Activated CD4-positive, alpha-beta T cell treated with anti-CD3 and anti-CD28 coated beads, Interleukin-2, Interleukin-6, amounts not matched to agents 100 ng/mL and 50 ng/mL, durations not matched to agents 16 hours and 8 hours (primary cell): ENCODE measurements at places on chromosomes 4 and X.

GRCh38 chr4:3128976-3129375, 54.5 kb downstream of the HTT start:
- no peak for DNase-seq

- DNase-seq, result no peak
Observed at GRCh38 chr4:74950882-74951281, 18.0 kb downstream of the PARM1 start.

- DNase-seq, result no peak
Observed at GRCh38 chr4:24140892-24141291, 251.0 kb upstream of the PPARGC1A start.

GRCh38 chrX:6941041-6941440, 206.5 kb upstream of the STS start:
- no peak for DNase-seq

- no peak for DNase-seq
Observed at GRCh38 chrX:69032601-69033000, 132.7 kb downstream of the PJA1 start.

DNA sequence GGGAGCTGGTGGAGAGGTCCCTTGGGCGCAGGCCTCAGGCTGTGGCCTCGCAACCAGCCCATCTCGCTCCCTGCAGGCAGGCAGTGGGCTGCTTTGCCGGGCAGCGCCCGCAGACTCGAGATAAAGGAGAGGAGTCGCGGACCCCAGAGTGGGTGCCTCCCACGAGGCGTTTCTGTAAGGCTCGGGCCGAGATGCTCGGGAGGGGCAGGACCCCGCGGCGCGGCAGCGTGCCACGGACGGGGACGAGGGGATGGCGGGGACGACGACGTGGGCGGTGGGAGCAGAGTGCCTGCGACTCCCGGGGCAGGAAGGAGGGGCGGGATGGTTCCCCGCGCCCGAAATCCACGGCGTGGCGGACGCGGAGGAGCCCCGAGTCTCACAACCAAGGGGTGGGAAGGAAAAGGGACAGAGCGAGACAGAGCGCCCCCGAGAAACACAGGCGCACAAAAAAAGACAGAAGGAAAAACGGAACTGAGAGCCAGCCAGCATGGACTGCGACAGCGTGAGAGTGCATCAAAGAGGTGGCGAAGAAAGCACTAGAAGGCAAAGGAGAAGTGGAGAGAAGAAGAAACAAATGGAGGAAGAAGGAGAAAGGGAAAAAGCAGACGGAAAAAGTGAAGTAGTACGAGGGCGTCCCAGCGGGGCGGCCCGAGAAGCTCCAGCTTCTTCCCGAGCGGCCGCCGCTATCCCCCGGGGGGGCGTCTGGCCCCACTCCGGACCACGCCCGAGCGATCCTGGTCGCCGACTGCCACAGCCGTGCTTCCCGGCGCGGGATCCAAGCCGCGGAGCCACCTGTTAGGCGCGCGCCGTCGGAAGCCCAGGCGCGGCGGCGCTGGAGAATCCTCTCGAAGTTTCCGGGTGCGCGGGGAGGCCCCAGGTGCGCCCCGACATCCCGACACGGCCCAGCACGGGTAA, 1.5 kb downstream of the BEND4 start:
- no peak for DNase-seq

GRCh38 chr4:17920681-17921080, 100.9 kb downstream of the LCORL start:
- DNase-seq, result no peak

DNA sequence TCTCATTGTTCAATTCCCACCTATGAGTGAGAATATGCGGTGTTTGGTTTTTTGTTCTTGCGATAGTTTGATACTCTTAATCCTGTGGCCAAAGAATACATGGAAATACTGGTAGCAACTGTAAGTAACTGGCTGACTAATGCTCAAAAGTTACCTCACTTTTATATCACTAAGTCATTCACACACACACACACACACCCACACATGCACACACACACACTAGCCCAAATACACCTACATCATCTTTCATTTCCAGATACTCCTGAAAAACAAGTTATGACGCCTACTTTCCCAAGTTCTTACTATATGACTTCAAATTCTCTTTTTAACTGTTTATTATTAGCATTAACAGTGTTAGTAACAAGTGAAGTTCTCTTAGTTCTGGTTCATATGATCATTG, 101.3 kb downstream of the DCHS2 start:
- no peak for DNase-seq

DNA sequence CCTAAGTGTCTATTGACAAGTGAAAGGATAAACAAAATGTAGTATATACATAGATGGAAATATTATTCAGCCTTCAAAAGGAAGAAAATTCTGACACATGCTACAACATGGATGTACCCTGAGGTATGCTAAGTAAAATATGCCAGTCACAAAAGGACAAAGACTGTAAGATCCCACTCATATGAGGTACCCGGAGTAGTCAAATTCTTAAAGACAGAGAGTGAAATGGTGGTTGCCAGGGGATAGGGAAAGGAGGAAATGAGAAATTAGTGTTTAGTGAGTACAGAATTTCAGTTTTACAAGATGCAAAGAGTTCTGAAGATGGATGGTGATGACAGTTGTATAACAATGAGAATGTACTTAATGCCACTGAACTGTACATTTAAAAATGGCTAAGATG, 102.3 kb upstream of the NAP1L5 start:
- peak; percentile 51 for DNase-seq

DNA sequence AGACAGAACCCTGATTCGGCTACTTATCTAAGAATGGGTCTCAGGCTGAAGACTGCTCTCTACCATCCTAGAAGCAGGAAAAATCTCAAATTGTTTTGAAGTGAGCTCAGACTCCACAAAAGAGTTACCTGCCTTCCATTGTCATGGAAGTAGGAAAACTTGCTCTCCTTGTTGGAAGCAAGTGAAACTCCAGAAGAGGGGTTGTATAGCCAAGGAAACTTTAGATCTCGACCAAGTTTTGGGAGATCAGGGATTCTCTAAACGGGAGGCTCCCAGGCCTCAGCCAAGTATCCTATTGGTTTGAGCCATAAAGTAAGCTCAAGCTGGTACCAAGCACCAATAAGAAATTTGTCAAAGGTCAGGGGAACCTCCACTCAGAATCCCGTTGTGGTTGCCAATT, 9.2 kb upstream of the FHDC1 start:
- DNase-seq, result no peak

DNA sequence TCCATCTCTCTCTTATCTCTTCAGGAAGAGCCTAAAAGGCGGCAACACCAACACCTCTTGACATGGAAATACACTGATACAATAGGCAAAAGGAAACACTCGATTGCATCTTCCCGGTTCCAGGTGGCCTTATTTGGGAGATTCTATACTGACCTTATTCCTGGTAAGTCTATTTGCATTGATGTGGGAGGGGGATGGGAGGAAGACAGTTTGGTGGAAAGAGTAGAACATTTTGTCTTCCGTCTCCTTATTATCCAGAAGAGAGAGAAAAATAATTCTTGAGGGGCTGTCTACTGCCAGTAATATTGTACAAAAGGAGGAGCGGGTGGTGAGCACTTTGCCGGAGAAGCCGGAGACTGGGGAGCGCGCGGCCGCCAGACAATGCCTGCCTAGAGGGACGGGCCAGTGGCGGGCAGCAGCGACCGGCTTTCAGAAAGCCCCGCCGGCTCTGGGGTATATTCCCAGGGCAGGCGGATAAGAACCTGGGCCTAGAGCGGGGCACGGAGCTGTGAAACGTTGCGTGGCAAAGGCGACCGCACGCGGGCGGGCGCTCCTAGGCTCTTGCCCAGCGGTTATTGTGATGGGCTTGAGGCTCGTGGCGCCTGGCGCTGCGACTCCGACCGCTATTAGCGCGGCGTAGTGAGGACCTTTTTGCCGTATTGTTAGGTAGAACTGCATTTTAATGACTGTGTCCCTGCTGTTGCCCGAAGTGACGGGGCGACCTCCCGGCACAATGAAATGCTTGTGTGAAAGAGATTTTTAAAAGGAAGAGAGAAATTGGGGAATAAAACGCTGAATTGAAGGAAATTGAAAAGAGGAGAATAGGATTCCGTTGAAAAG, 518 bp downstream of the PRDM8 start:
- peak; percentile 12 for DNase-seq

- DNase-seq, result no peak
Observed at GRCh38 chrX:69116077-69116476, 49.2 kb downstream of the PJA1 start.

GRCh38 chr4:118816538-118817177, 19.3 kb downstream of the SEC24D start:
- DNase-seq, result no peak

- DNase-seq, result no peak
Observed at GRCh38 chrX:1387141-1387776, 4.7 kb downstream of the SLC25A6 start.

- DNase-seq, result no peak
Observed at GRCh38 chr4:18733961-18734360, 712.4 kb upstream of the LCORL start.

DNA sequence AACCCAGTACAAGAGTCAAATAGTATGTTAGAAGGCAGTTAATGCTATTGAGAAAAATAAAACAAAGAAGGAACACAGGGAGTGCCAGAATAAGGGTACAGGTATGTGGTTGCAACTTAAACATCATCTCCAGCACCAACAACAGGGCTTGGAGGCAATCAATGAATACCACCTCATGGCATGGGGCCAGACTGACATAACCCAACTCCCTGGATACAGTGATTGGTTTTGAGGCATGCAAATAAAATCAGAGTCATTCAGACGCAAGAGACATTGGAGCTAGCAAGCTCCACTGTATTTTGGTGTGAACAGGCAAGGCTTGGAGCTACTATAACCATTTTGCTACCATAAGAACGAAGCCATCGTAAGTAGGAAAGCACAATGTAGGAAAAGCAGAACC, 56.7 kb downstream of the PPP3CA start:
- DNase-seq, result no peak

- DNase-seq, result no peak
Observed at GRCh38 chr4:153585026-153585425, 99.1 kb upstream of the TLR2 start.

GRCh38 chr4:30760551-30760950, 40.4 kb downstream of the PCDH7 start:
- DNase-seq, result no peak

- no peak for DNase-seq
Observed at GRCh38 chr4:174281901-174282300, 1.6 kb downstream of the FBXO8 start.

- no peak for DNase-seq
Observed at GRCh38 chrX:33109858-33110257, 101.5 kb downstream of the DMD start.

- DNase-seq, result no peak
Observed at GRCh38 chrX:105701310-105702052, 120.9 kb upstream of the NRK start.

DNA sequence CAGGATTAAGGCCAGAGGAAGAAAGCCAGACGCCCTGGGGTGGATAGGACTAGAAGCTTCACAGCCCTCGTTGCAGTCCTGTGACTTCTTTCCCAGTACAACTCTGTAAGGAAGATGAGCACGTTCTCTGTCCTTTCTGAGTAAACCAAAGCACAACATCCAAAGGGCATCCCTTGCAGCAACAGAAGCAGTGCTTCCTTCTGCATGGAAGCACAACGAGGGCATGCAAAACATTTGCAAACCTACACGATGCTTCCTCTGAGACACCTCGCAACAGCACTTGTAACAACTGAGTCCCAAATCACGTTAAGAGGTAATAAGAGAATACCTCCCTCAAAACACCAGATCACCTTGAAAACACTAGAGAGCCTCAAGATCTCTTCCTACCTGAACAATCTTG, 335.7 kb upstream of the RASGEF1B start:
- DNase-seq, result no peak

GRCh38 chrX:66635360-66635759, 3.5 kb downstream of the EDA2R start:
- no peak for DNase-seq

DNA sequence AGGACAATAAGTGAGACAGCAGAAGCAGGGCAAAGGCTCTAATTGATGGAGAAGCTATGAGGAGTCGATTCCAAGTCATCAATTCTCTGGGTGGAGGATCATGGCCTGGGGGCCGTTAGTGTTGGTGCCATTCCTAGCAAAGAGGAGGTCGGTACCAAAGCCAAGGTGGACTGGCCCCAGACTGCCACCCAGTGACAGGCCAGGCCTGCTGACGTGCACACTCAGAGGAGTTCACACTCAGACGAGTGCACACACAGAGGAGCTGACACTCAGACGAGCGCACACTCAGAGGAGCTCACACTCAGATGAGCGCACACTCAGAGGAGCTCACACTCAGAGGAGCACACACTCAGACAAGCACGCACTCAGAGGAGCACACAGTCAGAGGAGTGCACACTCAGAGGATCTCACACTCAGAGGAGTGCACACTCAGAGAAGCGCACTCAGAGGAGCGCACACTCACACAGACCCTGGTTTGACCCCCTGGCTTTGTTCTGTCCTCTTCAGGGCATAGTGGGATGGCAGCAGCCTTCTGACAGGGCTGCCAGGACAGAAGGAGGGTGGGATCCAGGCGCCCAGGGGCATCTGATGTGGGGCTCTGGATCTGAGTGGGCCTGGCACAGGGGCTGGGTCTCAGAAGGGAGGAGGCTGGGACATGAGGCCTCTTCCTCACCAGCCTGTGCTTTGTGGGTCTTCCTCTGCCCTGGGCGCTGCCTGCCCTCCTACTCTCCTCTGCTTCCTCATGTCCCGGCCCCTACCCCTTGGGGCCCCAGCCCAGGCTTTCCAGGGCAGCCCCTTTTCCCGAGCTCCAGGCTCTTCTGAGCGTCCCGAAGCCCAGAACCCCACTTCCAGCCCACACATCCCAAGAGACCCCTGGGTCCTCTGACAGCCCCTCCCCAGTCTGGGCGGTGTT, 41.7 kb upstream of the NKX1-1 start:
- DNase-seq, result no peak

DNA sequence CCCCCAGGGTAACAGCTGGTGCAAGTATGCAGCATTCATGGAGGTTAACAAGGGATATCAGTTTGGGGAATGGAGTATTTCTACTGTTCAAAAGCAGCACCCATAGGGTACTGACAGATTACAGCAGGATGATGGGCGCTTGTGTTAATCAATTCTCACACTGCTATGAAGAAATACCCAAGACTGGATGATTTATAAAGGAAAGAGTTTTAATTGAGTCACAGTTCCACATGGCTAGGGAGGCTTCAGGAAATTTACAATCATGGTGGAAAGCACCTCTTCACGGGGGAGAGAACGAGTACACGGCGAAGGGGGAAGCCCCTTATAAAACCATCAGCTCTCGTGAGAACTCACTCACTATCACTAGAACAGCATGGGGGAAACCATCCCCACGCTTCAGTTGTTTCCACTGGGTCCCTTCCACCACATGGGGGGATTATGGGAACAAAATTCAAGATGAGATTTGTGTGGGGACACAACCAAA, 64.1 kb downstream of the TNIP2 start:
- peak; percentile 33 for DNase-seq
